ENCODE measurements at places on chromosomes 7 and 10.

DNA sequence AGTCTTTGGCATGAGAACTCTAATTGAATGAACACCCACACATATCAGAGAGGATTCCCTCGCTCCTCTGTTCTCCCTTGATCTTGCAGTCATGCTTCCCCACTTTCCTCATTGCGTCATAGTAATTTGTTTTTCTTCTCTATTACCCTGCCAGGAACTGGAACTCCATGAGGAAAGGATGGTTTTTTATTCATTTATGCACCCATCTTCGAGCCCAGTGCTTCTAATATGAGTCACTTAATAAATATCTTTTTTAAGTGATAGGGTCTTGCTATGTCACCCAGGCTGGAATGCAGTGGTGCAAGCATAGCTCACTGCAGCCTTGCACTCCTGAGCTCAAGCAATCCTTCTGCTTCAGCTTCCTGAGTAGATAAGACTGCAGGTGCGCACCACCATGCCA, 83.5 kb downstream of the OTUD1 start:
- no peak for DNase-seq

DNA sequence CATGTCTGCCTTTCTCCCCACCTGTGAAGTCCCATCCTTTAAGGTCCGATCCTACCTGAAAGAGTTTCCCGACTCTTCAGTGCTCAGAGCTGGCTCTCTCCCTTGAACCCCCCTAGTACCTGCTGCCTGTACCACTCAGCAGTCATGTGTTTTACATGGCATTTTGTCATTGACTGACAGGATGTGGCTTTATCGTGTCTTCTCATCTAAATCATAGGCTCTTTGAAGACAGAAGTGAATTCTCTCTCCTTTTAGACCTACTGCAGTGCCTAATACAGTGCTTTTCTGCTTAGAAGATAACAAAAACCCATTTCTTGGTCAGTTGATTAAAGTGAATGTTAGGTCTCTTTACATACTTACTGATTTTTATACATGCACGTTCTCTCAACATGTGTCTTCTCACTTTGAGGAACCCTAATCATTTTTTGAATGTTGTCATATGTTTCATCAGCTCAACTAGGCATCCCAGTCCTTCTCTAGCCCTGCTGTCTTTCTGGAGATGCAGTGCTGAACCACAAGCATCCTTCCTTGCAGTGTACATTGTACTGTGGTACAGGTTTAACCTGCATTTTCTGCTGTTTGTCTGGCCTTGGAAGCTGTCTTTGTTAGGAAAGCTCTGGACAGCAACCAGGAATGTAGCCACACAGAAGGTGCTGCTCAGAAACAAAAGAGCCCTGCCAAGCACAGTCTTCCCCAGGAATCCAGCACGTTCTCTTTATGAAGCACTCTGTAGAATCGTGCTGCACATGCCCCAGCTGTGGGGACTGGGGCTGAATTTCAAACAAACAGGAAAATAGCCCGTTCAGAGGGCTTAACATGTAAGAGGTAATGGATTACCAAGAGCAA, 28.1 kb upstream of the LRRC4 start:
- peak; percentile 9 for DNase-seq

DNA sequence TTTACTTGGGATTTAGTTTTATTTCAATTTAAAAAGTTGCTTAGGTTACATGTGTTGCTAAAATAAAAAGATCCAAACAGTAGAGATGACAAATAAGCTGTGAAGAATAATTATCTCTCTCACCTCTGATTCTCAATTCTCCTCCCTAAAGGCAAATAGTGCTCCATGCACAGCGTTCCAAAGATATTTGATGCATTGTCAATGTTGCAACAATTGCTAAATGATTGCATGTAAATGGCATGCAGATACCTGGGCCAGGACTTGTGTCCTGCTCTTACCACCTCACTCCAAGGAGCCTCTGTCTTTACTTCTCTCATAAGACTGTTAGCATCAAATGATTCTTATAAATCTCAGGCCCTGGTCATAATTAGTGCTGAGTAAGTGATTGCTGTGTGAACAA, 217.7 kb downstream of the SEC23IP start:
- DNase-seq = no peak

- peak; percentile 51 for DNase-seq
These were observed 238.4 kb downstream of the DIP2C start for GRCh38 chr10:451021-451471.

- DNase-seq = no peak
These were observed 6.9 kb upstream of the LAMB1 start for GRCh38 chr7:108009873-108010272.

DNA sequence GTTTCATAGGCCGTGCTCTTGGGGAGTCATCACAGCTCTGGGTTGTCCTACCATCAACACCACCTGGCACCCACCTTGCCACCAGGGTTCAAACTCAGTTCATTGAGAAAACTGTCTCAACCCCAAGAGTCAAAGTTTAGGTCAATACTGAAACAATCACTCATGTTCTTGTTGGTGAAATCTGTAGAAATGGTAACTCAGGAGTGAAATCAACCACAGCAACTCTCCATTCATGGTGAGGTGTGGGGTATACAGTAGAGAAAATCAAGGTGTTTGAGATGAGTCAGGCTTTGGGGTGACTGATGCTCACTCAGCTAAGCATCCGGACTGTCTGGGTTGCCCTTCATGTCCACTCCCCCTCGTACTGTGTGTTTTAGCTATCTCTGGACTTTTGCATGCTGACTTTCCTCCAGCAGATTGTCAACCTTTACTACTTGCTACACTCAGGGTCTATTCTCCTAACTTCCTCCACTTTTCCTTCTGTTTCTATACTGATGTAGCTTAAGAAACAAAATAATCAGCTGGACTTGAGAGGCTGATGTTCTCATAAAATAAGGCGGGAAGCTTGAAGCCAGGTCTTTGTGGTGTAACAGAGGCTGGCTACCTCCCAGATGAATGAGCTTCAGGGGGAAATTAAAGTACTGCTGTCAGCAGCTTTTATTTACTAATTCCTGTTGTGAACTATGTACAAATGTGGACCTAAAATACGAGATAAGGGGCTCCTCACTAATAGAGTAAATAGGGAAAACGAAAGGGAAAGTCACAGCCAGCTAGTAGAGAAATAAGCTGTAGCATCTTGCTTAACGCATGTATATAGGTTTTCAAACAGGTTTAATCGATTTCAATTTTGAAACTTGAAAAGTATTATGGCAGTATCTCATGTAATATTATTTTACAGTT, 173.6 kb upstream of the AKR1E2 start:
- DNase-seq = no peak

- no peak for DNase-seq
These were observed 152.6 kb downstream of the SLC16A9 start for GRCh38 chr10:59557052-59557451.

GRCh38 chr10:113907166-113907565, 52.7 kb downstream of the NHLRC2 start:
- DNase-seq = no peak

DNA sequence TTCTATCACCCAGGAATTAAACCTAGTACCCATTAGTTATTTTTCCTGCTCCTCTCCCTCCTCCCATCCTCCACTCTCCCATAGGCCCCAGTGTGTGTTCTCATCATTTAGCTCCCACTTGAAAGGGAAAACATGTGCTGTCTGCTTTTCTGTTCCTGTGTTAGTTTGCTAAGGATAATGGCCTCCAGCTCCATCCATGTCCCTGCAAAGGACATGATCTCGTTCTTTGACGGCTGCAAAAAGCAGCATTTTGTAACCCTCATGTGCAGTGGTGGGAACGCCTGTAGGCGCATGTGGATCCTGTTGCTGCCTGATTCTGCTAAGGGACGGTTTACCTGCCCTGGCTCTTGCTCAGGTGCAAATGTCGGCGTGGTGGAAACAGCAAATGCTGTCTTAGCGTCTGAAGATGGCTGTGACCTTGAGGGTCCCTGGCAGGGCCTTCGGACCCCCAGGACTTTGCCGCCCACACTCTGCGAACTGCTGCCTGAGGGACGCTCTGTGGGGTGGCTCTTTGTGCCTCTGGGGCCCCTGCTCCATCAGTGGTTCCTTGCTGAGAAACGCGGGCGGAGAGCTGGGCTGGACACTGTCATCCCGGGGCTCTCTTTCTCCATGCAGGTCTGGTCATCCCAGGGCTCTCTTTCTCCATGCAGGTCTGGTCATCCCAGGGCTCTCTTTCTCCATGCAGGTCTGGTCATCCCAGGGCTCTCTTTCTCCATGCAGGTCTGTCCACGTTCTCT, 5.6 kb upstream of the MTG1 start:
- DNase-seq = no peak
